Stimulated activated CD4-positive, alpha-beta T cell treated with anti-CD3 and anti-CD28 coated beads, Interleukin-1b, Interleukin-23, amount 100 ng/mL, for 1 hour (primary cell): ENCODE measurements at places on chromosomes 1 and 21.
A peak's percentile ranks its signal among the peaks of the same experiment; 100 is the strongest.

DNA sequence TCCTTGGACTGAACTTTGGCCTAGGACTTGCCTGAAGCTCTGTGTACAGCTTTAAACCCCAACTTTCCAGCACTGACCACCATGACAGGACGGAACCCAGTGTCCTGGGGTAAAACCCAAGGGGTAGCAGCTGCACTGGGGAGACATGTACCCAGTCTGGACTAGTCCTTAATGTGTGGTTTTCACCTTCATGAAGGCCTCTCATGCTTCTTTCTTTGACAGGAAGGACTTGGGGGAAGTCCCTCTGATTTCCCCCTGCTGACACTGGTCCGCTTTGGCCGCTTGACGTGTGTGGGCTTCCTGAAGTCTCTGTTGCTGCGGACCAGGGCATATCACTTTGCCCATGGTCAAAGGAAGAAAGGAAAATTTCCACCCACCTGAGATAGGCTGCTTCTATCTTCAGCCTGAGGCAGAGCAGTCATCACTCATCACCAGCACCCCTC, 66.3 kb upstream of the PRDX6 start:
- no peak for DNase-seq

DNA sequence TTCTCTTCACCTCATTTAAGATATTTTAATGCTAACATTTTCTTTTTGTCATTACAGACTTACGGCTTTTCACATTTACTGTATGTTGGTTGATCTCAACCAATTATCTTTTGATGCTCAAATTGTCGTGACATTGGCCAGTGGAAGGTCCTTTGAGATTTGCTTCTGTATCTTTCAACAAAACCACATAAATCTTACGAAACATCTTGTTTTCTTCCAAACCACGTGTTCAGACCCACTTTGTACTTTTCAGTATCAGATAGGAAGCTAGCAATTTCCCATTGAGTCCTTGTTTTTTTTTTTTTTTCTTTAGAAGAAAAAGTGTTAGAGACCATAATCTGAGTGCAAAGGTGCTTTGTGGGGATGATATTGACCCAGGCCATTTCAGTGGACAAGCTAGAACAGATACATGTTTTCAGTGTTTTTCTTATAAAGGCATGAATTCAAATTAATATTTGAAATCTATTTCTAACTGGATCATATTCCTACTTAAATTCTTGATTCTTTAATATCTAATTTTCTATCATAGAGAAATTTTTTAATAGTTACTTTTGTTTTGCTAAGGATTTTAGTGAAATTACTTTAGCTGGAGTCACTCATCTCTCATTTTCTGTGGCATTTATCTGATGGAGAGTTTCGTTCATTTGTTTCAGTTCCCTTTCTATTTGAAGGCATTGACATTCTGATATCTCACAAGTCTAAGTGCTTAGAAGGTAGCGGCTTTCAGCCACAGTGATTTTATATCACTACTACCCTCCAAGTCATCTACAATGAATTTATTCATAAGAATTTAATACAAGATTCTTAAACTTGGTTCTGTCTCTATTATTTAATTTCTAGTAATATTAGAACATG, 26.7 kb downstream of the ATG4C start:
- no peak for DNase-seq

GRCh38 chr1:201792534-201793305, 36.2 kb upstream of the IPO9 start:
- no peak for DNase-seq

GRCh38 chr1:90729504-90730242, 12.6 kb upstream of the BARHL2 start:
- no peak for DNase-seq

DNA sequence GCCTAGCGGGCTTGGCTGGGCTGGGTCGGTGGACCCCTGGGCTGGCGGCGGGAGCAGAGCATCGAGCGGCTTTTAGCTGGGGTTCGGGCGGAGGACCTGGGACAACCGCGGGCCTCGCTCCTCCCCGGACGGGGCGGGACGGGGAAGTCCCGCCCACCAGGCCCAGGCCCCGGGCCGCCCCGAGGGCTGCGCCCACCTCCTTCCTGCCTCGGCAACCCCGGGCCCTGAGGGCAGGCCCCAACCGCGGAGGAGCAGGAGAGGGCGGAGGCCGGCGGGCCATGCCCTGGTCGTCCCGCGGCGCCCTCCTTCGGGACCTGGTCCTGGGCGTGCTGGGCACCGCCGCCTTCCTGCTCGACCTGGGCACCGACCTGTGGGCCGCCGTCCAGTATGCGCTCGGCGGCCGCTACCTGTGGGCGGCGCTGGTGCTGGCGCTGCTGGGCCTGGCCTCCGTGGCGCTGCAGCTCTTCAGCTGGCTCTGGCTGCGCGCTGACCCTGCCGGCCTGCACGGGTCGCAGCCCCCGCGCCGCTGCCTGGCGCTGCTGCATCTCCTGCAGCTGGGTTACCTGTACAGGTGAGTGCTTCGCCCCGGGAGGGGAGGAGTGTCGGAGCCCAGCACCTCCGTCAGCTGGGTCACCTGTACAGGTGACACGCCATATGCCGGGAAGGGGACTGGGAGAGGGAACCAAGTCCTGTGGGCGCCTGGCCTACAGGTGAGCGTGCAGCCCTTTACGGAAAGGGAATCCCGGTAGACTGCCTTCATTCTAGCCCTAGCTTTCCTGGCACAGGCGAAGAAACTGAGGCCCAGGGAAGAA, at the start of gene XKR8:
TSS of gene XKR8 (plus strand) at position 182 of the 812 bp plus-strand sequence. CDS start at position 279, 97 bp downstream.
- DNase-seq: peak; percentile 70

DNA sequence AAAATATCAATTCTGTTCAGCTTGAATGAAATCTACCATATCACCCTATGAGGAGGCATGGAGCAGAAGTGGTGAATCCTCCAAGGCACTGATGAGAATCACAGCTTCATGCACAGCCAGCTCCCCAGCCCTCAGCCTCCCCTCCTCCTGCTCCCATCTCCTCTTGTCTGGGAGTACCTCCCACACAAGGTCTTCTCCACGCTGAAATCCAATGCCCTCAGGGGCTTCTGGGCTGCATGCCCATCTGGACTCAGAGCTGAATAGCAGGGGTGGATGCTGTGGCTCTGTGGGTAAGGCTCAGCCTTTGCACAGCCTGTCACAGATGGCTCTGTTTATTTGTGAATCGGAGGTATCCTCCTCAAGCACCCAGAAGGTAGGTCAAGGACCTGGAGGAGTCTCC, 48.6 kb downstream of the KCNC4 start:
- no peak for DNase-seq

GRCh38 chr1:229114850-229115365, 156.0 kb upstream of the RAB4A start:
- no peak for DNase-seq

DNA sequence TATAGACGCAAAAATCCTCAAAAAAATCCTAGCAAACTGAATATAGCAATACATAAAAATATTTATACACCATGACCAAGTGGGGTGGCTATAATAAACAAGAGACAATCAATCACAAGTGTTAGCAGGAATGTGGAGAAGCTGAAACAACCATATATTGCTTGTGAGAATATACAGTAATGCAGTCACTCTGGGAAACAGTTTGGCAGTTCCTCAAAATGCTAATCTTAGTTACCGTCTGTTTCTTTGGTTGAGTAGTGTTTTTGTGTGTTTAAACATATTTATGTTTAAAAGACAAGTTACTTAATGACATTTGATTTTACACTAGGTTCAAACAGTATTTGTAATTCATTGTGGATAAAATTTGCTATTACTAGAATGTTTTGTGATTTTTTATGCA, 792.0 kb downstream of the LTN1 start:
- DNase-seq: no peak

GRCh38 chr1:204751883-204752687, 66.5 kb upstream of the LRRN2 start:
- no peak for DNase-seq

DNA sequence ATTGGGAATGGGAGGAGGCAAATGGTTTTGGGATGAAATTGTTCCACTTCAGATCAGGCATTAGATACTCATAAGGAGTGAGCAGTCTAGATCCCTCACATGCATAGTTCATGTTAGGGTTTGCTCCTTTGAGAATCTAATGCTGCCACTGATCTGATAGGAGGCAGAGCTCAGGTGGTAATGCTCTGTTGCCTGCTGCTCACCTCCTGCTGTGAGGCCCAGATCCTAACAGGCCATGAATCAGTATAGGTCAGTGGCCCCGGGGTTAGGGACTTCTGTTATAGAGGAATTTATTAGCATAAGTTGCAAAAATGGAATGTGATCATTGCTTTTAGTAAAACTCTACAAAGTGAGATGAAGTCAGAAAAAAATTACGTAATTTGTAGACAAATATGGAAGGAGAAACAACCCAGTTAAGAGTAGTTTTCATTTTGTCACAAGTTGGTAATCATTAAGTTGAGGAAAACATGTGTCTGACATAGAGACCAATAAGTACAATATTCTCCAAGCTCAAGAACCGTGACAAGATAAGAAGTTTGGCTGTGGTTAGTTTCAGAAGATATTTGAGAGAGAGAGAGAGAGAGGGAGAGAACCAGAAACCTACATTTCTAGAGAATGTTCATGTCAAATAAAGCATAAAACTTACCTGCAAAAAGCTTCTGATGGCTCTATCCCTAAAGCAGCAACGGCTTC, 689.7 kb upstream of the PRMT6 start:
- no peak for DNase-seq

DNA sequence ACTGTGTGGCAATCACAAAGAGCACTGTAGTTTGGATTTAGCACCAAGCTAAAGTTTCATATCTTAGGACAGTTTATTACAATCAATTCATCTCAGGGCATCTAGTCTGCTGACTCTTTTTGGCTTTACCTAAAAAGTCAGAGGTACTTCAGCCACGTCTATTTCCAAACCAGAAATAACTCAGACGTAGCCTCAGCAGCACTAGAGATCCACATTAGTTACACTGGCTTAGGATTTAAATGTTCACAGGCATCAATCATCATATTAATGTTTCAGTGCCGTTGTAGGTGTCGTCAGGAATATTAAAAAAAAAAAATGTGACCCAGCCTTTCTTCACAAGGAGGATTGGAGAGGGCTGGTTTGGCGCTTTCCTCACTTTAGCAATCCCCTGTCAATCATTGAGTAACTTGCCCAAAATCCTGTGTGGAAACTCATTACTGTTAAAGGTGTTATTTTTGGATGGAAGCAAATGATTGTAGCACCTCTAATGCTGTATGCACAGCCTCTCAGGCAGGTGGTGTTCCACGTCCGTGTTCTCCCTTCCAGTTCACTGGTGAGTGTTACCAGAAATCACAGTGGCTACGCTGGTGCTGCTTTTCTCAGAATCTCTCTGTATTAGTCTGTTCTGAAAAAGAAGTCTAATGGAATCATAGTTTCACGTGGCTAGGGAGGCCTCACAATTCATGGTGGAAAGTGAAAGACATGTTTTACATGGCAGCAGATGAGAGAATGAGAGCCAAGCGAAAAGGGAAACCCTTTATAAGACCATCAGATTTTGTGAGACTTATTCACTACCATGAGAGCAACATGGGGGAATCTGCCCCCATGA, 45.4 kb downstream of the NEK7 start:
- DNase-seq: no peak

DNA sequence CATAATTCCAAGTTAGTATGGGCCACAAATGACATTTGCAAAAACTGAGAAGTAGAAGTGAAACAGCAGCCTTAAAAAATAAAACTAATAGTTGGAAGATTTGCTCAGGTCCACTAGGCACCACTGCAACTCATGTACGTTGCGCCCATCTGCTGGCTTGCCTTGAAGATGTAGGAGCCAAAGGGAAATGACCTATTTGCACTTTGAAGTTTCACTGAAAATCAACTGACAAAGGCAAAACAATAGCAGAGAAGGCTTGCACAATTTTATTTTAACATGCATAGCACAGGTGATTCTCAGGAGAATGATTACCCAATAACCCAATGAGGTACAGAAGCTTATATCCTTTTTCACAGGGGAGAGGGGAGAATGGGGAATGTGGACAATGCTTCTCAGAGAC, 170.1 kb upstream of the USP25 start:
- DNase-seq: no peak

GRCh38 chr1:94600556-94600955, 59.0 kb upstream of the F3 start:
- no peak for DNase-seq

DNA sequence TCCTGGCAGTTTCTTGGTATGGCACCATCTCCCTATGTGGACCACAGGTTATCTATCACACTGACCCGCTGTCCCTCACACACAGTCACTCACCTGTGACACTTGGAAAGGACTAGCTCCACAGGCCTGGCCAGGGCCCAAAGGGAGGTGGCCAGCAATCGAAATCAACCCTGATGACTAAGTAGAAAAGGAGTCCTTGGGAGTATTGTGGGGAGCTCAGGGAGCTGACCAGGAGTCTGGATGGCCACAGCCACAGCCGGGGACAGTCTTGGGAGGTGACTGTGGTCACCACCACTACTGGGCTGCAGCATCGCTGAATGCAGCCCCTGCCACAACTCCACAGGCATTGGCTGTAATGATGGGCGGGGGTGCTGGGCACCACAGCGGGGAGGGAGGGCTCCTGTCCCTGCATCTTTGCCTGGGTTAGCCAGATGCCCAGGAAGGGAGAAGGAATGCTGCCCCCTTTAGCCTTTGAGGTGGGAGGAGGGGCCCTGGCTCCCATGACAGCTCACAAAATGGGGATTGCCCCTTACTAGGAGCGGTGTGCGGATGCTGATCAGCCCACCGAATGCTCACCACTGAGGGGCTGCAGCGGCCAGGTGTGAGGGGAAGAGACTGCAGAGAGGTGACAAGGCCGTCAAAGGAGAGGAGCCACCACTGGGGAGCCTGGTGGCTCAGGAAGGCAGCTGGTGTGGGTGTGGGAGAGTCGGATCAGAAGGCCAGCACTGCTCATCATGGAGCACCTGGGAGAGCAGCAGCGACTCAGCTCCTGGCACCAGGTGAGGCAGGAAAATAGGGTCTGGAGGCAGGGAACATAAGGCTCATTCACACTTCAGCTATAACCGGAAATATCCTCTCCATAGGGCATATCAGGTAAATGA, 61.3 kb downstream of the H3-3A start:
- DNase-seq: no peak

DNA sequence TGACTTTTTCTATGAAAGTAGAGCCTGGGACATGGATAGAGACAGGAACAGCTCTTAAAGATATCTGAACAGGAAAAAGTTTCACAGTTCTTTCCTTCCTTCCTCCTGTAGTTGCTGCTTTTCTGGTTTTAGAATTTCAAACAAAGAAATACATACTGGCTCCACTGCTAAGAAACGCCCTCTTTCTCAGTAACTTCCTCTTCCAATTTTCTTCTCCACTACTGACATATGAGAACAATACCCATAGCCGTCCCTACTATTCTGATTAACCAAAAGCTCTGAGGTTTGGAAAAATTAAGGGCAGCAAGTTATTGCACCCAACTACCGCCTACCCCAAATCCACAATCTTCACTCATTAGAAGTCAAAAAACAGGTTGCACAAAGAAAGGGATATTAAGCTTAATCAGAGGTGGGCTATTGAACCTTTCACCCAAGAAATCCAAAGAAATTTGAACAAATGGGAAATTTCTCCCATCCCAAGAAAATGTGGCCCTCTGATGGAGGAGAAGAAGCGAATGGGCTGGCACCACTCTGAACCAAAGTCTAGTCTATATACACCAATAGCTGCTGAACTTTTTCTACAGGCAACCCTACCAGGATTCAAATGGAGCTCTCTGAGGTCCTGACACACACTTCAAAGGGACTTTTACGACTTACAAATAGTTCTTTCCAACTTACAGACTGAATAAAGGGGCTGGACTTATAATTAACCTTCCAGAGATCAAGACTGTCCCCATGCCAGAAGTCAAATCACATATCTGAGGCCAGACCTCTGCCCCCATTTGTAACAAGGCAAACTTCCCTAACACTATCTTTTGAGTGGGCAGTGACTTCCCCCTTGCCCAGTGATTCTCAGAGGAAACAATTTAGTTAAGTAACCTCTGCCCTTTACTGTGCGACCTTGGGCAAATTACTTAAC, 1.7 kb downstream of the WASF2 start:
- no peak for DNase-seq
